ENCODE measurements at places on chromosomes 16 and 17.

- DNase-seq: no peak
These were observed 1.3 kb downstream of the FOXC2 start for GRCh38 chr16:86567701-86568581.

DNA sequence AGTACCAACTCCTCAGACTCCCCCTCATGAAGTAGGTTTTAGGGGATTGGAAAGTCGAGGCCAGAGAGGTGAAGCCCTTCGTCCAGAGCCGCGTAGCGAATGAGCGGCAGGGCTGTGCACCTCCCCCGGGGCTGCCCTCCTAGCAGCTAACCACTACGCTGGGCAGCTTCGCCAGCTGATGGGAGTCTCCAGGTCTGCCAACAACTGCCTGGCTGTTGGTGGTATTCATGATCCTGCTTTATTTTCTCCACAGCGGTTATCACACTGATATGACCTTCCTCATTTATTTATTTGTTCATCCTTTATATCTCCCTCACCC, 773 bp upstream of the NETO2 start:
- no peak for DNase-seq

- no peak for DNase-seq
These were observed 57.8 kb downstream of the HLF start for GRCh38 chr17:55322453-55322985.

- DNase-seq: no peak
These were observed 29.6 kb downstream of the C16orf82 start for GRCh38 chr16:27096375-27096774.

- no peak for DNase-seq
These were observed 773 bp downstream of the CENPX start for GRCh38 chr17:82021900-82022309.

DNA sequence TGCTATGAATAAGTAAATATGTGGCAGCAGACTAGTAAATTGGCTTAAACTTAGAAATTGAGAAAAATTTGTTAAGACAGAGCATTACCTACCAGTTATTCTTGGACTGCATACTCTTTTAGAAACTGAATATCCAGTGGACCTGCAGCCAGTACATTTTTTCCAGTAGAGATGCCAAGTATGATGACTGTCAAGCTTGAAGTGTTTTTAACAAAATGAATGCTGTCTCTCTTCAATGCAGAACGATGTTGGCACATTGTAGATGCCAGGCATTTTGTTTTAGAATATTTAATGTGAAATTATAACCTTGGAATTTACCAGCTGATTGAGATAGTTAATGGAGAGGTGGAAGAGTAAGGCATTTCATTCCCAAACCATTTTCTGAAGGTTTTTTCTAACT, 52.5 kb downstream of the NFAT5 start:
- DNase-seq: no peak

- DNase-seq: no peak
These were observed 847 bp downstream of the CKLF start for GRCh38 chr16:66553223-66553622.

DNA sequence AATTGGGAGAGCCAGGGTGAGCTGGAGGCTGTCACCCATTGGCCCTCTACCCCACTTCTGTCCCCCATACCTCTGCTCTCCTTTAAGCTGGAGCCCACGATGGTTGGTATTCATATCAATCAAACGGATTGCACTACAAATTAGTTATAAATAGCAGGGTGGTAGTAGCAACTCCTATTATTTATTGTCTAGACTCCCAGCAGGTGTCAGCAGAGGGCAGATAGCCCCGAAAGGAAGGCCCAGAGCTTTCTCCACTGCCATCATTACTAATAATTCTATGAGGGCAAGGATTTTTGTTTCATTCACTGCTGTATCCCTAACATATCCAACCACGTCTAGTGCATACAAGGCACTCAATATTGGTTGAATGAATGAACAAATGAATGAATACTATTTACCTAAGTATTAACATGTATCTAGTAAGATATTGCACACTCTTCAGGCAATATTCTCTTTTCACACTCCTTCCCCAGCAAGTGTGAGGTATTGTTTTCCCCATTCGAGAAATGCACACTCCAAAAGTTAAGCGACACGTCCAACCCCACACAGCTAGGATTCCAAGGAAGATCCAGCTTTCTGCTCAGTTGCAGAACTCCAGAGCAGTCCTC, 6.3 kb downstream of the C17orf50 start:
- no peak for DNase-seq

DNA sequence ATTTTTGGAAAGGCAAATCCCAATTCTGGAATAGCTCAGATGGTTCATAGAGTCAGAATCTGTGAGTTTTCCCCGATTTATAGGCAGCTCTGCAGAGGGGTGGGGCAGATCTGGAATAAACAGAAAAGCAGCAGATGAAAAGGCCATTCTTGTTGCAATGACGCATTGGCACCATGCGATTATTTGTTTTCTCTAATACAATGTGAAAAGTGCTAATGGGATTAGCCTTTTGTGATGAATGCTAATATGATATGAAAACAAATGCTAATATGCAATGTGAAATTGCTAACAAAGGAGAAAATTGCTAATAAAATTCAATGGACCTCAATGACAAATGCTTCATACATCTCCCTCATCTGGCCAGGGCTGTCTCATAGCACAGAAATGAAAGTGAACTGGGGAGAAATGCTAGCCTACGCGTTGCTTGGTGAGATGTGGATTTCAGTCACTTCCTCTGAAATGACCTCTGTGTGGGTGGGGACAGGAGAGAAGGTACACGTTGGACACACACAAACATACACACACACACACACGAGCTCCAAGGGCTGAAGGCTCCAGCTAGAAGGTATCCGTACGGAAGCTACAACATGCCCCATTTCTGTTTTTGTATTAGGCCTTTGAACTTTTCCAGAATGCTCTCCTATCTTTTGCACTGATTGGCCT, 394.5 kb downstream of the XYLT1 start:
- DNase-seq: no peak

- DNase-seq: no peak
These were observed 39.6 kb downstream of the MAP2K6 start for GRCh38 chr17:69454051-69454450.

GRCh38 chr17:46765453-46765852, 53.0 kb downstream of the WNT3 start:
- no peak for DNase-seq
